Muscle of arm (tissue), 14 donors: ENCODE measurements at places on chromosomes 7 and 10. TPM values are rescaled to one million over a fixed set of nuclear protein-coding genes. Genes with fewer than 3 reads are reported as not detected.

- DNase-seq: peak; percentile 10
Measured at GRCh38 chr7:27784399-27785053, 44.6 kb downstream of the TAX1BP1 start.

DNA sequence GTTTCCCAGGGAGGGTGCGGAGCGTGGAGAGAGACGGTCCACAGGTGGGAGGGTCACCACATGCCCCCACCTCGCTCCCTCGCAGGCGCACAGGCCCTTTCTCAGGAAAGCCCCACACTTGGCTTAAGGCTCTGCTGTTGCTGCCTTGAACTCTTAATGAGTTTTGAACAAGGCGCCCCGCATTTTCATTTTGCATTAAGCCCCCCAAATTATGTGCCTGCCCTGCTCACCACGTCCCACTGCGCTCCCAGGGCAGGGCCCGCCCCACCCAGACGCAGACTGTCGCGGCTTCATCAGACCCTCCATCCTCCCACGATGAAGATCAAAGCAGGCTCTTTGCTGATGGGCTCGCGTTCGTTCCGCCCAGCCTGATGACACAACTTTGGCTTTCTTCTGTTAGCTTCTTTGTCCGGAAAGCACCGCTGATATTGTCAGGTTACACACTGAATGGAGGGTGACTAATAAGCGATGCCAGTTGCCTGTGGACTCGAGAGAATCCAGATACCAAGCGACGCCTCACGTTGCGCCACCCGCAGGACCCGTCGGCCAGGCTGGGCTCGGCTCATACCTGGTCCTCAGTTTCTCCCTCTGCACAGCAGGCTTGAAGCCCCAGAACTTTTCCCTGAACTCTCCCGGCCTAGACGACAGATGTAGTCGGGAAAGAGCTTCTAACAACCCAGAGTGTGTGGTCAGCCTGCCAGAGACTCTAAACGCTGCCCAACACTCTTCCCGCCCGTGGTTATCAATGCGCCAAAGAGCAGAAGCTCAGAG lies 9.5 kb downstream of the CALML3 start:
- DNase-seq: no peak

GRCh38 chr10:104331208-104331838 lies 6.9 kb downstream of the ITPRIP start:
- DNase-seq: no peak

HDAC9 gene
- 19.3 TPM for polyA plus RNA-seq
